ENCODE measurements at places on chromosomes 7 and 10.

DNA sequence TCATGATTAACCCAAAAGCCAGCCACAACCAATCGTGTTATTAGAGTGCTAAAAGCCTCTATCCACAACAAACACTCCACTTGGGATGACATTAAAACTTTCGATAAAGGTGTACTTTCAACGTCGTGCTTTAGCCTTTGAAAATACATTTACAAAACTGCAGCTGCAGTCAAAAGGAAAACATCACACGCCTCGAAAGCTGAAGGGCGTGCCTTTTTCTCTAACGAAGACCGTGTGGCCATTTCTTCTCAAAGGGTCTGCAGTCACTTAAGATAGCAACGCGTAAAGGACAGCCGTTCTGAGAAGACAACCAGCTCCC, 1.1 kb downstream of the ARHGAP12 start:
- DNase-seq = no peak

- no peak for DNase-seq
These were observed 217.4 kb upstream of the PPP2R2D start for GRCh38 chr10:131683281-131683861.

- DNase-seq = no peak
These were observed 177.4 kb downstream of the SFMBT2 start for GRCh38 chr10:7233259-7233991.

DNA sequence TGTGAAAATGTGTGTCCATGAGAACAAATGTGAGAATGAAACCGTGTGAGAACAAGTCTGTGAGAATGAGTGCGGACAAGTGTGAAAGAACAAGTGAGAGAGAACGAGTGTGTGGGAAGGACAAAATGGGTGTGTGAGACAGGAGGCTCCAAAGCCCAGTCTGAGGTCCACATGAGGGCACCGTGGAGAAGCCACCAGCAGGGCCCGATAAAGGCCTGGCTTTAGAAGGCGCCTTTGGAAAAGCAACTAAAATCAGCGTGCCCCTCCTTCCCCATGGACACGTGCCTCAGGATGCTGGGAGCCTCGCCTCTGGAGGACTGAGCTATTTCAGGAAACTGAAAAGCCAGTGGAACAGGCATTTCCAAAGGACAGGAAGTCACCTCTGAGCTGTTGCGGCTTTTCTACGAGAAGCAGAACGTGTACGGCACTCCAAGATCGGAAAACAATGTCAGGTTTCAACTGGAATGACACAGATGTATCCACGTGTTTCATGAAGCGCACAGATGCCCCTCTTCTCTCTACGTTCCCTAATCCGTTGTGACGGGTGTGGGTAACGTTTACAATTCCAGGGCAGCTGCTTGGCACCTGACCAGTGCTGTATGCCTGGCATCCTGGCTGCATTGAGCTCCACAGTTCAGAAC, 46.4 kb downstream of the ESYT2 start:
- peak; percentile 62 for DNase-seq

GRCh38 chr7:128752251-128752650, 13.1 kb downstream of the CALU start:
- DNase-seq = no peak
